Fibroblast of skin of scalp (primary cell): ENCODE measurements at places on chromosomes 7 and 10.

DNA sequence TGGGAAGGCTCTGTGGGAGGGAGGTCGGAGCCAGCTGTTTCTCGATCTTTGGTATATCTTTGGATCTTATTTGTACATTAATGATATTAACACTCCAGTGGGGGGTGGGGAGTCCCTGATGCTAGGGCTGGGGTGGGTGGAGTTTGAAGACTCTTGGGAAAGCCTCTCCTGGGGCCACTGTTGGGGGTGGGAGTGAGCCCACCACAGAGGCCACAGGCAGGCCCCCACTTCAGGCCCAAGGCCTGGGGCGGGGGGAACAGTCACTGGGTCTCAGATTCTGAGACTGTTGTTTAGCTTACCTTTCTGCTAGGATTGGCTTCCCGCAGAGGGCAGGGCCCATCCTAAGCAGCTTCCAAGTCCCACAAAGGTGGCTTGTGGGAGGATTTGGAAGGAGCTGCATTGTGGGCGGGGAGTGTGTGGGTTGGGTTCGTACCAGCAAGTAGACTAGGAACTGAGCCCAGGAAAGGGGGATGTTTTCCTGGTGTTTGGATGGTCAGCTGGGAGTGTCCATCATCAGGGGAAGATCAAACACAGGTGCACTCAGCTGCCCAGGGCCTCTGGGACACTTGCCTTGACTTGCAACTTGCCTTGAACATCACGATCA is 11.9 kb downstream of the YKT6 start:
- no peak for DNase-seq

DNA sequence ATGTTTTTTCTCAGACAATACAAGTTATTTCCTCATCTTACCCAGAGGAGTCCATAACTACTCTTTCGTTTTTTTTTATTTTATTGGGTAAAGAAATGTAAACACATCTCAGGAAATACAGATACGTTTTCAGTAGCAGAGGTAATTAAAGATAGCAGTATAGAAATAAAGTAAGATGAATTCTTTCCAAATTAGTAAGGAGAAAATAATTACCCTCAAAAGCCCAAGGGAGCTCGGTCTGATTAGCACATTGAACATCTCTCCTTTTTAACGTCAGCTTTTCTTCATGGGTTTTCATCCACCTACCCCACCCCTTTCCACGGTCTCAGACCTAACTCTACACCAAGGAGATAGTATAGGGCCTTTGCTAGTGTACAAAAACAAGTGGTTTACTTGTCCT is 294.2 kb downstream of the GRID1 start:
- no peak for DNase-seq

DNA sequence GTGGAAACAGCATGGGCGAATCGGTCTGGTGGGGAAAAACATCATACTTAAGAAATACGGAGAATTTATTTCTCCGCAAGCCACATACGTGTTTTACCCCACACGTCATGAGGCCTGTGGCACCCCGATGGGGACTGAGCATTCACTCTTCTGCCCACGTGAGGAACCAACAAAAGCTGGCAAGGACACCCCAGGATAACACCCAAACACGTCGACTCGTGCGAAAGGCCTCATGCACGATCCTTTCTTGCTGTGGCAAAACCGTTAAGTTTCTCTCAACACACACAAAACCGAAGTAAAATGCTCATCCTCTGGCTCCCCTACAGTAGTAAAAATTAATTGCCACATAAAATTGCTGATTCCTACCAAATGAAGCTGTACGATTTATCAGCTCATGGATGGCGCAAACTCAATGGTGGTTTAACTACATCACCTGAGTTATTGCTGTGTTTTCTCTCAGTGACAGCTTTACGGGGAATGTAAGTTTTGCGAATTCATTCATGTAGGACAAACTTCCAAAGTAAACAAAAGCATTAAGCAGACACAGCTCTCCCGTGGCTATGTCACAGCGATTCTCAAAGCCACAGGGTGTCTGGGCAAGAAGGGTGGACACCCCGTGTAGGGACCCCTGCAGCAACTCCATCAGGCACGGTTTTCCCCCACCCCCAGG is 97.0 kb downstream of the CTBP2 start:
- DNase-seq, result no peak

GRCh38 chr10:89942217-89942616 is 240.8 kb downstream of the KIF20B start:
- no peak for DNase-seq

GRCh38 chr10:89648074-89648473 is 3.0 kb upstream of the PANK1 start:
- no peak for DNase-seq
